ENCODE measurements at places on chromosomes 13 and 19.

GRCh38 chr19:49403404-49404187 is 15.5 kb downstream of the KASH5 start:
- no peak for DNase-seq

DNA sequence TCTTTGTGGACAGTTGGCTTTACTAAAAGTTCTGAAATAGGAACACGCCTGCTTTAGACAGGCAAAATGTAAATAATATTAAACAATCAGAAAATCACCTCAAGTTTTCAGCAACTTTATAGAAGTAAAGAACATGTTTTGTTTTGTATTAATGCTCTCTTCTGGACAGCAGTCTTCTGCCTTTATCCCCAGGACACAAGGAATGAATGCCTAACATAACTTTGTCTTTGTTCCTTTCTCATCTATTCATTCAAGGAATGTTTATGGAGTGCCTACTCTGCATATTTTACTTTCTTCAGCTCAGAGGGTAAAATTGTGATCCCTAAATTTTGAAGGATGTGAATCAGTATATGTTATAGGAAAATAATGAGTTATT is 325.4 kb downstream of the FOXO1 start:
- no peak for DNase-seq

GRCh38 chr19:1027650-1028061 is 1.2 kb downstream of the CNN2 start:
- DNase-seq: no peak

DNA sequence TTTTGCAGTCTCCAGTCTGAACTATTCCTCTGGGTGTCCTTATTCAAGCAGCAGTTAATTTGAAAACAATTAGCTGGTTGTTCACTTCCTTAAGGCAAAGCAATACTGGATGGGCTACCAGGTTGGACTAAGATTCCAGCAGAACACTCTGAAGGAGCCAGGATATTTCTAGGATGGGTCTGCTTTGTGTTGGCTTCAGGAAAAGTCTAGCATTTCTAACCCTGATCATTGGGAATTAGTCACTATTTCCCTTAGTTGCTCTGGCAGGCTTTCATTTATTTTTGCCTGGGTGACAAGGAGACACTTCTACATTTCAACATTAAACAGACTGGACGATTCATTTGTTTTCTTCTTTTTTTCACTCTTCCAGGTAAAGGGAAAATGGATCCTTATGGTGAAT is 228.4 kb downstream of the ENOX1 start:
- DNase-seq: no peak

DNA sequence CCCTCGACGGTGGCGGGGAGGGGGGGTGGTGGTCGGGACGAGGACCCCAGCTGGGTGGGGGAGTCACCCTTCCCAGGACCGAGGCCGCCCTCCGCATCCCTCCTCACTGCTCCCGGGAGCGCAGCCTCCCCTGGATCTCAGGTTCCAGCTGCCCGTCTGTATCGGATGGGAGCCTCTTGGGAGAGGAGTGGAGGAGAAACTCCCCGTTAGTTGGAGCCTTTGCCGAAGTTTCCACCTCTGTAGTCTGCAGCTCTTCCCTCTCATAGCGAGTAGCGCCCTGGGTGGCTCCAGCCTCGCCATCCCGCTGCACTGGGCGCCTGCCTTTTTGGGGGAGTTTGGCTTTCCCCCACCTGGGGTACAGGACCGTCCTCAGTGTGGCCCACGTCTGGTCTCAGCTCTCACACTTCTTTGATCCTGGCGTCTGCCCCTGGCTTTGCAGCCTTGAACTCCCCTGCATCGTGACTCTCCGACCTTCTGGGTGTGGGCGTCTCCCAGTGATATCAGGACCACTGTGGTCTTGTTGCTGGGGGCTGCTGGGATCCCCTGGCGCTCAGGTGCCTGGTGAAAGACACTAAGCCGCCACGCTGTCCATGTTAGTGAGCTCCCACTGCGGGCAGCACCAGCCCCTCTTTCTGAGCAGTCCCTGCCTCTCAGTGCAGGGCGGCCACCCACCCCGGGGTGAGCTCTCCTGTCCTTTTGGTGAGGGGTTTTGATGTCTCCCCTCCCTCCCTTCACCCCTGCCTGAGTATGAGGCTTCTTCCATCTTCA is 1.1 kb downstream of the CNOT3 start:
- no peak for DNase-seq

DNA sequence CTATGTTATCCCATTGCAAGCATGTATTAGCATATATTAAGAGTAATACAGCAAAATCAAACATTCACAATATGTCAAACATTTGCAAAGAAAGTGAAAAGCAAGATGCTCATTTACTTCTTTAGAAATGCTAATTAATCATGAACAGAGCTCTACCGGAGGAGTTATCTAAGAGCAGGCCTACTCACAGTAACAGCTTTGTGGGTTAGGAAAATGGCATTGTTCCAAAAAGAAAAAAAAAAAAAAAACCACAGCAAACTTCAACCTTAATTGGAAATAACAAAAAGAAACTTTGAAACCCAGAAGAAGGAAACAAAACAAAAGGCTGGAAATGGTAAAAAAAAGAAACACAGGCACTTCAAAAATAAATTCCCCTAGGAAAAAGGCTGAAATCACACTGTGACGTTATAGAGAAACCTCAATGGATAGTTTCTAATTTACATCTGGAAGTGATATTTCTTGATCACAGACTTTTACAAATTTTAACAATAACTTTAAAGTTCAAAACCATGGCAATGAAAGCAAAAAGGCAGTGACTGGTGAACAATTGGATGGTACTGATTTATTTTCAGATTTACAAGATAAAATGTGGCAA is 1236.8 kb upstream of the SPRY2 start:
- no peak for DNase-seq

Measured in activated T-helper 1 cell treated with anti-CD3 and anti-CD28 coated beads, Interleukin-2, amount 50 U/mL, for 16 hours (primary cell).